Effector memory CD8-positive, alpha-beta T cell (primary cell): ENCODE measurements at places on chromosomes 16 and 17.

DNA sequence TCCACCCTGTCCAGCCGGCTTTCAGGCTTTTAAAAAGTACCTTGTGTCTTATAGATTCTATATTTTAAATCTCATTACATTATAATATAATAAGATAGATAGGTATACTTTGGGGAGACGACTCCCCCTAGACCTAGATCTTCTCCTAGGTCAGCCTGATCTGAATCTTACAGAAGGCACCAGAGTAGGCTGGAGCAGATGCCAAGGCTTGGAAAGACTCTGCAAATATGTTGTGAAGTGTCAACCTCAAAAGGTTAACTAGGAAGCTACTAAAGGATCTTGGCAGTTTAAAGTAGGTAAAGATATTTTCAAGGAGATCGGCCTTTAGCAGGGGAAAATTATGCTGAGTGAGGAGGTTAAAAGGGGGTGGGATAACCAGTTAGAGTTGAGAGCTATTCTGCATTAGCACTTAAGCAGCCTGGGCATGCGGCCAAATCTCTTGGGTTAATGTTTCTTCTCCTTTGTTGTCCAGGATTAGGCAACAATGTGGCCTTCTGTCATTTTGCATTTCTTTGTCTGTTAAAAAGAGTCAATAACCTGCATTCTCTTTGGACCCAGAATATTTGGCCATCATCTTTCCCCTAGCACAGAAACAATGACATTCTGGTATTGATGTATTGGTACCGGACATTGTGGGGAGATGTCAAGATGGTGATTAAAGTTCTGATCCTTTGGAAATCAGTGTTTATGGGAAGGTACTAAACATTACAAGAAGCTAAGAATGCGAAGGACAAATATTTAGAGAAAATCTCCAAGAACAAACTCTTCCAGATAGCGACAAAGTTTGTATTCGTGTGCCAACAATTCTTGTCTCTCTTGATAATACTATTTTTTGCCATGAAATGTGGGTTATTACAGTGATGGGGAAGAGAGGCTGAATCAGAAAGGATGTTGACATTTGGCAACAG lies 51.2 kb upstream of the DHX40 start:
- no peak for DNase-seq

- no peak for DNase-seq
These were observed 127.1 kb upstream of the HS3ST3A1 start for GRCh38 chr17:13728781-13729180.

DNA sequence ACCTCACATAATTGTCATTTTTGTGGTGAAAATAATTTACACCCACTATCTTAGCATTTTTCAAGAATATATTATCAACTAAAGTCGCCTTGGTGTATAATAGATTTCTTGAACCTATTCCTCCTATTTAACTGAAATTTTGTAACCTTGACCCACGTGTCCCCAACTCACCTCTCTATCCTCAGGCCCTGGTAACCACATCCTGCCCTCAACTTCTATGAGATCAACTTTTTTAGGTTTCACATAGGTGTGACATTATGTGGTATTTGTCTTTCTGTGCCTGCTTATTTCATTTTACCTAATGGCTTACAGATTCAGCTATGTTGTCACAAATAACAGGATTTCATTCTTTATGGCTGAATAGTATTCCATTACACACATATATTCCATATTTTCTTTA lies 73.0 kb upstream of the CNTNAP4 start:
- DNase-seq, result no peak

DNA sequence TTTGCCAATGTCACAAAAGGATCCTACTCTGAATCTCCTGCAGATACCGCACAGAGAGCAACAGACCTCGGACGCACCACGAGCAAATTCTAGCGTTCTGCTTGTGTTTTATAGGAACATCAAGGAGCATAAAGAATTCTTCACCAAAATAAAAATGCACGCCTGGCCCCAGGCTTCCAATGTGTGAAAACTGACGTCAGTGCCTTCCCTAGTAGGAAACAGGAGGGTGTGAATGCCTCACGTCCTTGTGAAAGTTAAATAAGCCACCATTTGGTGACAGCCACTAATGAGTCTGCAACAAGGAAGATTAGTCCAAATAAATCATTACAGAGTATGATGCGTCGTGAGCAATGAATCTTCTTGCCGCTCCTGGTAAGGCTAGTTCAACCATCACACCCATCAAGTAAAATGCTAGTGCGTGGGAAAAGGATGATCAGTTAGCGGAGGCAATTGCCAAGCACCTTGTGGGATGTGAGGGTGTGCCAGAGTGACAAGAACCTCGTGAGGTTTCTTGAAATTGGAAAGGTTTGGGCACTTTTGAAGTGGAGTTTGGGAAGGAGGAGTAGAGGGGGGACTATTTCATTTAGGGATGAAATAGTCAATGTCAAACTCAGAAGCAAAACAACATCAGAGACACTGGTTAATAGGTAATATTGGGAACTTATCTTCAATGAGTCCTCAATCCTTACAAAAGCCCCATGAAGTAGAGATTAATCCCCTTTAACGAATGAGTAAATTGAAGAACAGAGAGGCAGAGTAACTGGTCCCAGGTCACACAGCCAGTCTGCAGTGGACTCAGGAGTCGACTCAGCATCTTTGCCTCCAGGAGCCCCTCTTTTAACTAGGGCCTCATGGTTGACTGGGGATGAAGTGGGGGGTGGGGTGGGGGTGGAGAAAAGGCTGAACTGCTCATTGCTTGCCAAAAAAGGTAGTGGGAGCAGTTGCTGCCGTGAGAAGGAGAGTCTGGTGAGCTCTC lies 238.8 kb downstream of the SLC39A11 start:
- no peak for DNase-seq

- DNase-seq, result no peak
These were observed 40.5 kb downstream of the LCMT1 start for GRCh38 chr16:25151996-25152395.

GRCh38 chr16:19284207-19284606 lies 1.3 kb upstream of the CLEC19A start:
- no peak for DNase-seq
